ENCODE measurements at places on chromosomes 11 and 22.

DNA sequence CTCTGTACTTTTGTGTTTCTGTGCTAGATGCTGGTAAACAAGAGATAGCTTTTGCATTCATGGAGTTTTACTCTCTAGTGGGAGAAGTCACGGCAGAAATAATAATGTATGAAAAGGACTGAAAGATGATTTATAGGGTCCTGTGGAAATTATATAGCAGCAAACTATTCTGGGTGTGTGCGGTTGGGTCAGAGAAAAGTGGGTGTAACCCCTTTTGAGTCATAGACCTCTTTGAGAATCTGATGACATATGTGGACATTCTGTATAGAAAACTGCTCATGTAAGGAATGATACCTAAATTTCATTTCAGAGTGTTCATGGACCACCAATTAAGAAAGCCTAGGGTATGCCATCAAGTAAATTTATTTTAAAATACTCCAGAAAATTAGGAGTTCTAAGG is 54.4 kb downstream of the TMEM135 start:
- DNase-seq, result no peak

DNA sequence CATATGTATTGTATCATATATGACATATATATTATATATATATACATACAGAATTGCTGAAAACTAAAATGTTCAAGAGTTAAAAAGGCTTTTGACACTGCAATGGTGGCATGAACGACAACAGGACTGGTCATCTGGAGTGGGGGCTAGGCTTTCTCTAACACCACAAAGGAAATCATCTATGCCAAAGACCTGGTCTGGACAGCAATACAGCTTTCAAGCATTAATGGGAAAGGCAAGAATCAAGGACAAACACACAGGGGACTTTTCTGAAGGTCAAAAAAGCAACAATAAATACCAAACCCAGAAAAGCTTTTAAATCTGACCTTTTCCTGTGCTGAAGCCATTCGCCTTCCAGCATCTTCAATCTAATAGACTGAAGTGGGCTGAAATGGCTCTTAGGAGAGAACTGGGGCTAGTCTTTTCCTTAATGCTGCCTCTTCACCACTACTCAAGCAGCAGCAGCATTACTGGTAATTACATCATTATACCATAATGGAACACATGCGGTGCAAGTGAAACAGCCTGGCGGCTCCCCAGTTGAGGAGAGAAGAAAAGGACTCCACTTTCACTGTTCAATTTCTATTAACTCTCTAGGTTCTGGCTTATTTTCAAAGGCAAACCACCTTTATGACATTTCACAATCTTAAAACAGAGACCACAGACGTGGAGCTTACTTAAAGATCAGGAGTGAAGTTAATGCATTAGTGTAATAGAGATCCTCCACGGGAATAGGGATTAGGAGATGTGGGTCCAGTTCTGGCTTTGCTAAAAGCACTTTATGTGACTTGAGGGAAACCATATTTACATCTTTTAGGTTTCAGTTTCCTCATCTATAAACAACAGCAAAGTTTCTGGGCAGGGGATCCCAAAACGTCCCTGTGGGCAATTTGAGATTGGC is 63.0 kb downstream of the GAB2 start:
- no peak for DNase-seq

- no peak for DNase-seq
Observed at GRCh38 chr11:789943-790342, at the start of gene CEND1. Gene CEND1, minus strand, starts transcription at chr11:790090. Its CDS starts 1,514 bp downstream, at chr11:788576.

DNA sequence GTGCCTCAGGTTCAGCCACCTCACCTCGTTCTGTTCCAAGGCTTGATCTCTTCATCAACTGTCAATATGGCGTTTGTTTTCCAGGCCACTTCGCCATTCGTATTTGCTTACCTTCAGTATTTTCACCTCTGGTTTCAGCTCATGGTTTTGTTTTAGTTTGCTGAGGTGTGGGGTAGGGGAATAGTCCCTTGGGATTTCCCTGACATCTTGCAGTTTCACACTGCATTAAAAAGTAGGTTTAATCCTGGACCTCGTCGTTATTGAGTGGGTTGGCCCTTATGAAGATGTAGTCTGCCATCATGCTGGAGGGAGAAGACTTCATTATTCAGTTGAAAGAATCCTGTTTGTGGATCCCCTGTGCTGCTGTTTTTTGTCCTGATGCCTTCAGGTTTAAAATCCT is 46.0 kb downstream of the C11orf91 start:
- no peak for DNase-seq

DNA sequence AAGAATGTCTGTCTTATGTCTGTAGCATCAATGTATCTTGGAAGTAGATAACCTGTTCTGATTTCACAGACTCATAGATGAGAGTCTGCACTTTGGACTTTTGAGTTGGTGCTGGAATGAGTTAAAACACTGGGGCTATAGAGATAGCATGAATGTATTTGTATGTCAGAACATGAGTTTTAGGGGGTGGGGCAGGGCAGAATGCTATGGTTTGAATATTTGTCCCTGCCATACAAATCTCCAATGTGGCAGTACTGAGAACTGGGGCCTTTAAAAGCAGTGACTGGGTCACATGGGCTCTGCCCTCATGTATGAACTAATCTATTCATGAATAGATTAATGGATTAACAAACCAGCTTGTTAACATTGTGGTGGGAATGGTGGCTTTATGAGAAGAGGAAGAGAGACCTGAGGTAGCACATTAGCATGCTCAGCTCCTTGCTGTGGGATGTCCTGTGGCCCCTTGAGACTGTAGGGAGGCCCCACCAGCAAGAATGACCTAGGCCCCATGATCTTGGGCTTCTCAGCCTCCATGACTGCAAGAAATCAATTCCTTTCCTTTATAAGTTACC is 15.5 kb upstream of the OR52K1 start:
- no peak for DNase-seq

DNA sequence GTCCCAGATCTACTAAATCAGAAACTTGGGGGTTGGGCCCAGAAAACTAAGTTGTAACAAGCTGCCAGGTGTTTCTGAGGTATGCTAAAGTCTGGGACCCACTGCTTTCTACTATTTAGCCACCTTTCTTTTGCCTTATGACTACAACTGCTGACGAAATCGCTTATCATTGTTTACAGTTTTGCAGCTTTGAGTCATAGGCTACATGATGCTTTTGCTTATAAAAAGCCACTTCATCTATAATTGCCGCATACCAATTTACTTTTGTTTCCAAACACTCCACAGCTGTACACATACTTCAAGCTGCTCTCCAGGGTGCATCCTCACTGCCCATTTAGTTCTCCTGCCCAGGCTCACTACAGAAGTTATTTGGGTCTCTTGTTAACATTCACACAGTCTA is 144.7 kb downstream of the ENTHD1 start:
- no peak for DNase-seq

GRCh38 chr11:11669233-11669846 is 47.5 kb upstream of the GALNT18 start:
- DNase-seq, result no peak

GRCh38 chr11:77596626-77597025 is 6.9 kb downstream of the AQP11 start:
- no peak for DNase-seq

DNA sequence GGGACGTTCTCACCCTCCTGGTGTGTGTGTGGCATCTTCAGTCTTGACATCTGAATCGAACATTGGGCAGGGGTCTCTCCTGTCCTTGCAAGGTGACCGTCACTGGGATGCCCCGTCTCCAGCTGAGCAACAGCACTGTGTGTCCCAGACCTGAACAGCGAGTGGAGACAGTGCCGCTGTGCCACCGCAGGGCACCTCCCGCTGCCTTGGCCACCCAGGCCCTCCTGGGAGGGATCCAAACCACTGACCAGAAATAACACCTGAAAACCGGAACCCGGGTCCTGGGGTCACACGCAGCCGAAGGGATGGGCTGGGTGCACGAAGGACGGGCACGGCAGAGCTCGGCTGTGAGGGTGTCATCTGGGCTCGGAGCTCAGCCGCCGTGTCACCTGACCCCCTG is 102.2 kb downstream of the BRD1 start:
- DNase-seq, result no peak

GRCh38 chr22:49964136-49965090 is 3.8 kb downstream of the PIM3 start:
- DNase-seq, result peak; percentile 24

GRCh38 chr11:1302041-1302460 is 7.4 kb downstream of the TOLLIP start:
- no peak for DNase-seq

DNA sequence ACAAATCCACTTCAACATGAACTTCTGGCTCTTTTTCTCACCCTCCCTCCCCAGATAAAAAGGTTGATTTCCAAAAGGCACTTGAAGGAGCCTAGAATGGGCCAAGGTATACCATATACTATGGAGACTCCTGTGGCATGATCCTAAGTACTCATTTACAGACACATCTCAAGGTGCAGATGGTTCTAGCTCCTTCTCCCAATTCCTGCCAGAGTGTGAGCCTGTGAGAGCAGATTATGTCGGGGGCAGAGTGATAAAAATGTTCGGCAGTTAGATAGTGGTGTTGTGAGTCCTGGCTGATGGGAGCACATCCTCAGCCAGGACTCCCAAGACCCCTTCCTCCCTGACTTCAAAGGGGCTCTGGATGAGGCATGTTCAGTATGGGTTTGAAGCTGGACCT is 8.2 kb upstream of the SEC14L3 start:
- DNase-seq, result no peak

GRCh38 chr11:133656082-133656635 is 123.9 kb upstream of the OPCML start:
- no peak for DNase-seq

- DNase-seq, result no peak
Observed at GRCh38 chr11:97364047-97364446, 974.2 kb downstream of the JRKL start.

DNA sequence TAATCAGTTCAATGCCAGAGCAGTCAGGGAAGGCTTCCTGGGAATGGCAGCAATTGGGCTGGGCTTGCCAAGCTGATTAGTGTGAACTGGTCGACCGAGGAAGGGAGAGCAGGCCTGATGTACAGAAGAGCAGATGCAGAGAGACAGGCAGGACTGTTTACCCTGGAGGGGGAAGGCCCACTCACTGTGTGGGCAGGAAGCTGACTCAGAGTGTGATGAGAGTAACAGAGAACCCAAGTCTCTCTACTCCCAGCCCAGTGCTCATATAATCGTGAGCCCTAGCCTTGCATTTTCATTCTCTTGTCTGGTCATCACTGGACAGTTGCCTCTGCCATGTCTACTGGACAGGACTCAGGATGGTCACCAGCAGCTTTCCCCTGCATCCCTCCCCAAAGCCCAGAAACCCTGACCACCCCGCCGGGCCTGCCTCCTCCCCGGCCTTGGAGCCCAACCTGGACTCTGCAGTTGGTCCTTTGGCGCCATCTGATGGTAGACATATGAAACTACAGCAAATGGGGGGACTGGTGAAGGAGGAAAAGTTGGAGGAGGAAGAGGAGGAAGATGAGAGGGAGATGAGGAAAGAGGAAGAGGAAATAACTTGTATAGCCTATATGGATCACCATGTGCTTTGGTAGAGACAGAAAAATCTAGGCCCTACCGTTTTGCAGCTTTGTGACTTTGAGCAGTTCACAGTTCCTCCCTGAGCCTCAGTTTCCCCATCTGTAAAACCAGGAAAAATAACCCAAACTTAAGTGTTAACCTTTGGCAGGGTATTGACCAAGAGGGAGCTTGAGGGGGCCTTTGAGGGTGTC is 43.4 kb upstream of the PRDM11 start:
- DNase-seq, result peak; percentile 73

- no peak for DNase-seq
Observed at GRCh38 chr11:86192519-86193257, 51.9 kb upstream of the EED start.

GRCh38 chr11:70527429-70528045 is 129.2 kb downstream of the CTTN start:
- peak; percentile 8 for DNase-seq

- DNase-seq, result no peak
Observed at GRCh38 chr22:26756675-26757293, 99.4 kb downstream of the MIAT start.

DNA sequence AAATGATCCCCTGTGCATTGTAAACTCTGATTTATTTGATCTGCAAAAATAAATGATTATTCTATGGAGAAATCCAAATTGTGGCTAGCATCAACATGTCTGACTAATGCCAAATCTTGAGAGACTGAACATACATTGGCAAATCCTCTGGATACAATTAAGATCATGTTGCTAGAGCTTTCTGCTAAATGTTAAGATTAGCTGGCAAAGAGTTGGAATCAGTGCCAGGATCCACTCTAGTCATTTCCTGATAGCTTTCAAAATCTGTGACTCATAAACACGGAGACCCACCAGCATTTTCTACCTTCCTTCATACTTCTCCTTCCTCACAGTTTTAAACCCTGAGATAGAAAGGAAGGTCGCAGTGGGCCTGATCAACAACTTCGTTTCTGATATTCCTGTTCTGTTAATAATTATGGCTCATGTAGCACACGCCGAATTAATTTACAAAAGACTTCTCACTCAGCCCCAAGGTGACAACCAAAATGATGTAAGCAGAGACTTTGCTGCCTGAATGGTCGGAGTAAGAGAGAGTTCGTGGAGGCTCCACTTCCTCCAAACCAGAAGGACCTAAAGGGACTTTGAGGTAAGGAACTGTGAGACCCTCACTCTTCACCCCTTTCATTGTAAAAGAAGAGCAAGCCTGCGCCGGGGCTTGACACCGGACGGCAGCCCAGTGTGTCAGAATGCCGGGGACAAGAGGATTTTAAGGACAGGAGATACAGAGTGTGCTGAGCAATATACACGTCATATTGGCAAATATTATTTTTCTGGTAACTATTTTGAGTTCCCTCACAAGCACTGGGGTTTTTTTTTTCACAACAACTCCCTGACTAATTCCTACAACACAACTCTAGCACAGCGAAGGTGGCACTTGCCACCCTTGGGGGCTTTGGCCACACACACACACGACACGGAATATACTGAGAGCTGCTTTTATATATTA is 42.0 kb downstream of the SERPINH1 start:
- no peak for DNase-seq

DNA sequence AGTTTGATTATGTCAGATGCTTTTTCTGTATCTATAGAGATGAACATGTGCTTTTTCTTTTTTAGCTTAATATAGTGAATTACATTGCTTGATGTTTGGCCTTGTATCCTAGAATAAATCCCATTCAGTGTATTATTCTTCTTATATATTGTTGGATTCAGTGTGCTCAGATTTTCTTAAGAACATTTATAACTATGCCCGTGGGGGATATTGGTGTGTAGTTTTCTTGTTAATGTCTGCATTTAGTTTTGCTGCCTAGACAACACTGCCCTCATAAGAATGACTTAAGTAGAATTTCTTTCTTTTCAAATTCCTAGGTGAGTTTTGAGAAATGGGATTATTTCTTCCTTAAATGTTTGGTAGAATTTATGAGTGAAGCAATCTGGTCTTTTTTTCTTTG is 98.5 kb downstream of the TMEM135 start:
- DNase-seq, result no peak

GRCh38 chr22:39264349-39265038 is 19.7 kb upstream of the PDGFB start:
- DNase-seq, result peak; percentile 66
